ENCODE measurements at places on chromosomes 16 and 17.

GRCh38 chr16:84453061-84453752, 51.3 kb downstream of the MEAK7 start:
- no peak for DNase-seq

DNA sequence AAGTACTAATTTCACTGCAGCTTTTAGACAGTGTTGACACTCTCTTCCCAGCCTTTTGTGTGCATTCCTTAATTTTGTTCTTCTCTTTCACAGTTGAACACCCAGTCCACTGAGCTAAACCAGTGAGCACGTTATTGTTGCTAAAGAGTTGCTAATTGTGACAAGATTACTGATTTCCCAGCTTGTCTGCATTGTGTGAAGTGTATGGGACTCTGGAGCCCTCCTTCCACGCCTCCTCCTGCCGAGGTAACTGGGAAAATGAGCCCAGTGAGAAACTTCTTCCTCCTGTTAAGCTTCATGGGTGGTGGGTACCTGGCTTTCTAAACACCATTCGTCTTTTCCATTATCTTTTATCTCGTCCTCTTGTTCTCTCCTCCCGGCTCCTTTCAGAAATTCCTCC, 29.8 kb upstream of the DNAH17 start:
- no peak for DNase-seq

DNA sequence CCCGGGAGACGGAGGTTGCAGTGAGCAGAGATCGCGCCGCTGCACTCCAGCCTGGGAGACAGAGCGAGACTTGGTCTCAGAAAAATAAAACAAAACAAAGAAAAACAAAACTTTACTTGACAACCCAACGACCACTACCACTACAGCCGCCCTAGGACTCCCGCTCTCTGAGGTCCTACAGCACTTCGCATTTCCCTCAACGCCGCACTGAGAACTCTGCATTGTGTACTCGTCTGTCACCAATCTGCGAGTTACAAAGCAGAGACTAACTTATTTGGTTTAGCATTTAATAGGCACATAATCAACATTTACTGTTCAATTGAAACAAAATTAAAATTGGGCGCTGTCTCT, 479 bp upstream of the ZNF207 start:
- peak; percentile 13 for DNase-seq

GRCh38 chr16:81513204-81514040, 68.8 kb downstream of the CMIP start:
- DNase-seq = no peak

DNA sequence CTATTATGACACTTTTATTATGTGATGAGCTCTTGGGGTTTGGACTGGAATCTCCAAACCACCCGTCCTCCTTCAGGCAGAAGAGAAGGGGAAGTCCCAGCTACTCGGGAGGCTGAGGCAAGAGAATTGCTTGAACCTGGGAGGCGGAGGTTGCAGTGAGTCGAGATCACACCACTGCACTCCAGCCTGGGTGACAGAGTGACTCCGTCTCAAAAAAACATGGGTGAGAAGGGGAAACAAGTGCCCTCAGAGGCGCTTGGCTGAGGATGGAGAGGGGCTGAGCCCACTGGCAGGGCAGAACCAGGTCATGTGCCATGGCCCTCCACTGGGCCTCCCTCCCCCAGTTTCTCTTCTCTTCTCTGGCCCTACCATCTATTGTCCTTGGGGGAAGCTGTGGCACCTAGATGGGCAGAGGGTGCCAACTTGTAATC, 120.9 kb upstream of the SMURF2 start:
- DNase-seq = peak; percentile 28

DNA sequence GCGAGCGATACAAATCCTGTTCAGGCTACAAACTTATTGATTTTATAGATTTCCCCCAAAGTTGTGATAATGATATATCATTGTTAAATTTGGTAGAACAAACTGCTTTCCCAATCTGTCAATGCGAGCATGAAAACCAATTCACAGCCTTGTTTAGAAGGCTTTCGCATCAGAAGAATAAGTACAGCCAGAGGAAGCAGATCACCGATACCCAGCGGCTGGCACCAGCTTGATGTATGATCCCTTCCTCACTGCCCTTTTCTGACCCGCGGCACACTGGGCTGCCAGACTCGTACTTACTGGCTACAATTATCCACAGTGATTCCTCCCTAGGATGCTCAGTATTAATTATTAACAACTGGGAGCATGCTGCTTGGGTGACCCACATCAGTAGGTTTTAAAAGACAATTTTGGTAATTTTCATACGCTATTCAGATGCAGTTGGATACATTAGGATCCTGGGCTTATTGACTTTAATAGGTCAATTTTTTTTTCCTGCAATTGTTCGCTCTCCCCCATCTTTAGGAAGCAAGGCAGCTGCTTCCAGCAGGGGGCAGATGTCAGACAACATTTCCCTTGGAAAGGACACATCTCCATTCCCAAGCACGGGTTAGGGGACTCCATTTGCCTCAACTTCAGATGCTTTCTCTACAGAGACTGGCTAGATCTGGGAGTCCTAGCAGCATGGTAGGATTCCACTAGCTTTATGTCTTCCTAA, 582.7 kb upstream of the PSMD7 start:
- peak; percentile 3 for DNase-seq

DNA sequence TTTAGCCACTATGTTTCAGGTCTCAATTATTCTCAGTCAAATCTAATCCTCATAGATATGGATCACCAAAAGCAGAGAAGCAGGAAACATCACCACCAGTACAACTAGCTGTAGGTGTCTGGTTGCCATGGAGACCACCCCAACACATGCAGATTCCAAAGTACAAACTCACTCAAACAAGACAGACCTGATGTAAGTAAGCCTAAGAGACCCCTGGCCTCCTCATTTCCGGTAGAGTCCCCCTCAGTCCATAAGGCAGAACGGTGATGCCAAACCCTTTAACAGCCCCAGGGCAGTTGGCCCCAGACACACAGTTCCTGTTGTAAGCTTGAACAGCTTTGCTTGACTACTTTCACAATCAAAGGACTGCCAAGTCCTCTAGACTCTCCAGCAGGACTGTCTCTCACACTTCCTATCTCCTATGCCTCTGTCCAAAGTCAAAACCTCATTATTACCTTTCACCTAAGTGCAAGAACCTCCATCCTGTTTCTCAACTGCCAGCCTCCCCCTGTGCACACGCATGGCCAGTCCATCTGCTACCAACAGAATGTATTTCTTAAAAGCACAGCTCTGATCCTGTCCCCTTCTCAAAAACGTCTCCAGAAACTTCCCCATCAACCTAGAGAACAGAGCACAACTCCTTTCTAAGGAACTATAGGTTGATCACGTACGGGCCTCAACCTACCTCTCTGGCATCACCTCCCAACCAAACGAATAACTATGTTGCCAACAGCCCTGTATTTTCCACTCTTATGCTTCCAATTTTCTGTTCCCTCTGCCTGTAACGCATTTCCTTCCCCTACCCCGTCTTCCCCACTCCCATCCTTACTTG, 23.9 kb downstream of the SLC39A11 start:
- no peak for DNase-seq

DNA sequence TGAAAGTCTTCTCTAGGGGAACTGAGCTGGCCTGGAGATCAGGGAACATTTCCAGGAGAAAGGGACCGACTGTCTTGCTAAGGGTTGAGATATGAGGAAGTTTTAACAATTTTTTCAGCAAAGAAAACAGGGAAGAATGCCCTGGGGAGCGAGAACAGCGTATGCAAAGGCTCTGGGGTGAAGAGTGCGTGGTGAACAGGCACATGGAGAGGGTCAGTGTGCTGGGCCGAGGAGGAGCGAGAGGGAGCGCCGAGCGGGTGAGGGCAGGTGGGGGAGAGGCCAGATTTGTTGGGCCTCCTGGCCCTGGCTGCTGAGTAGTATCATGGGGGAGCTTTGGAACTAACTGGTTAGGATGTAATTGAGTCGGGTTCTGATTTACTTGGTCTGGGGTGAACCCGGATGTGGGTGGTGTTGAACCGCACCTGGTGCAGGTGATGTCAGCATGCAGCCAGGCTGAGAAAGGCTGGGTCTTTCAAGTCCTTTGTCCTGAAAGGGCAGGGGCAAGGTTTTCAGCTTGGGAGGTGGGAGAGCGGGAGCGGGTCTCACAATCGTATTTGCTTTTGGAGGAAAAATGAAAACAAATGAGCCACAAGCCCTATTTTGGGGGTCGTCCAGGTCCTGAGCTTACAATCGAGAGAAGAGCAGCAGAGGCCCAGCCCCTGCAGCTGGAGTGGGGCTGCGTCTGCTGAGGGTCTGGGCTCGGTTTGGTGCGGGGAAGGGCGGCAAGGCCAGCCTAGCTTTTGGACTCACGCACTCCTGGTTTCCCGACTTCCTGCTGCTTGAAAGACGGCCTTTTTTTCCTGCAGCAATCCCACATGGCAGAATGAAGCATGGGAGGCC, 11.1 kb upstream of the WFDC1 start:
- no peak for DNase-seq

DNA sequence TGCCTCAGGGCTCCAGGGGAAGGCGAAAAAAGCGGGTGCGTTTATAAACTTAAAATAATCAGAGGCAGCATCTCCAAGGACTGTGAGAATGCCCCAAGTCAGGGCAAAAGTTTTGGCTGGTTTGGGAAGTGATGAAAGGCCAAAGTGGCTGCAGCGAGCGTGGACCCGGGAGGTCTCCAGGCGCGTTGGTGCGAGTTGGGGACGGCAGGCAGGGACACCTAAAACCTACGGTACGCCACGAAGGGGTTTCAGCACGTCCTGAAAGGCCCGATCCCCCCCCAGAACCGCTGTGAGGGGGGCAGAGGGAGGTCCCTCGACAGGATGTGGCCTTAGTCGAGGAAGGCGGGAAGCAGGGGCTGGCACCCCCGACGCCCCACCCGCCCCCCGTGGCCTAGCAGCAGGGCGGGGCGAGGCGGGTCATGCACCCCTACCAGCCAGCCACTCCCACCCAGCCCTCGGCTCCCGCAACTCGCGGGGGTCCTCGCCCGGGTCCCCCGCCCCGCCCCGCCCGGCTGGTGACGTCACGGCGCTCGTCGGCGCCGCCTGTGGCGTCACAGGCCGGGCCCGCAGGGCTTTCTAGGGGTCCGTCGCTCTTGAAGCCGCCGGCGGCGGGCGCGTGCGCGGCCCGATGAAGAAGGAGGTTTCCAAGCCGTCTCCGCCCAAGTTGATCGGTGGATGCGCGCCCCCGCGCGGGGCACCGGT, at the start of gene MYCBPAP:
Gene MYCBPAP, plus strand, starts transcription at position 569 of the 702 bp plus-strand sequence. CDS start 236 bp downstream, outside the sequence.
- peak; percentile 88 for DNase-seq

DNA sequence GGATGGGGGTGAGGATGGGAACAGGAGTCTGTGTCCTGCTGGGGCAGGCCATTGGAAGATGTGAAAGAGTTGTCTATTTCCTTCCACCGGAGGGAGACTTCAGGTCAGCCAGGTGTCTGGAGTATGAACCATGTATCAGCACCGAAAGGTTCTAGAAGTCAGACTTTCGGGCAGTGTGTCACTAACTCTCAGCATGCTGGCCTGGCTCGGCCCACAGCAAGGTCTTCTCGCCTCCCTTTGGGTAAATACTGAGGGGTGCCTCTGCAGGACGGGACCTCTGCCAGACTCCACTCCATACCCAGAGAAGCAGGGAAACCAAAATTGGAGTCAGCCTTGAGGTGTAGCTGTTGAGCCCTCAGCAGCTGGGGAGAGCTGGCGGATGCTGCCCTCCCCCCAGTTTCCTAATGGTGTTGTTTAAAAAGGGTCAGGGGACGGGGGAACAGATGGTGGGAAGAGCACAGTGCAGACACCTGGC, 507 bp downstream of the CIITA start:
- DNase-seq = no peak

GRCh38 chr17:77235370-77235941, 94.7 kb downstream of the SEC14L1 start:
- peak; percentile 45 for DNase-seq

DNA sequence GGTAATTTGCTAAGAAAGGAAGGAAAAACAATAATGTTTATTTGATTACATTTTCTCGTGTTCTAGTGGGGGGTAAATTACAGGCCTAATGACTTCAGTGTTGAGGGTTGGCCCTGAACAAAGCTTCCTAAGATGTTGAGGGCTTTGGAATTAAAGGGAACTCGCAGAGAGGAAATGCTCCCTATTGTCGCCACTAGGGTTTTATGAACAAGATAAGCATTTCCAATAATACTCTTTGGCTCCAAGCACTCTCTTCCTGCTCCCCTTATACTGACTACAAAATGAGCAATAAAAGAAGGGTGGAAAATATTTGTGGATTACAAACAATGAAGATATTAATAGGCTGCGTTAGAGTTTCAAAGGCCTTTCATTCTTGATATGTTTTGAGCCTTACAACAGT, 363.6 kb downstream of the HS3ST3B1 start:
- no peak for DNase-seq

GRCh38 chr17:32813021-32813420, 63.9 kb downstream of the MYO1D start:
- DNase-seq = no peak

DNA sequence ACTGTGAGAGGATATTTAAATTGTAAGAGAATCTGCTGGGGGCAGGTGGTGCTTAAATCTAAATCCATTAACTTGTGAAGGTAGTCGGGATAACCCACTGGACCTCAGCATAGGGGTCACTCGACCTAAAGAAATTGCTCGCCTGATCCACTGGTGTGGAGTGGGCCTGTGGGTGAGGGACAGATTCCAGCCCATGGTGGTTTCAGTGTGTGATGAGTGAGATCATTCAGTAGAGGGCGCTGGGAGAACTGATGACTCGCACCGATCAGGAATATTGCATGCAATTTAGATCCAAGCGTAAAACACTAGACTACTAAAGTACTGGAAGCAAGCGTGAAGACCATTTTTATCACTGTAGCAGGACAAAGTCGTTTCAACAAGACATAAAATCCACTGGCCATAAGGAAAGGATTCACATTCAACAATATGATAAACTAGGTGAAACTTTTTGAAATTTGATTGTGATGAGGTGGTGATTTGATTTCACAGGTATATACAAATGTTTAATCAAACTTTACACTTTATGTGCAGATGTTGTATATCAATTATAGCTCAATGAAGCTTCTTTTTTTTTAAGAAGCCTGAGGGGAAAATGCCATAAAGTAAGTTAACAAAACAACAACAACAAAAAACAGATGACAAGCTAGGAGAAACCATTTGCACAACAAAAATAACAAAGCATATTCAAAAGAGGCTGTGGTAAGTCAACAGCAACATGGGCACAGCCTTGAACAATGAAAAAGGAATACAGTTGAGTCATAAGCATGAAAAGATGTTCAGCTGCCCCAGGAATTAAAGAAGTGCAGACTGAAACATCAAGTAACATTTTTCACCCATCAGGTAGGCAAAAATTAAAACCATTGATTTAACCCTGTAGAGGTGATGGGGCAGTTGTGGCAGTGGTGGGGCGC, 7.5 kb upstream of the TMEM170A start:
- DNase-seq = peak; percentile 29

Data from activated CD4-positive, alpha-beta T cell treated with anti-CD3 and anti-CD28 coated beads for 48 hours (primary cell).